ENCODE measurements at places on chromosomes 2 and 18.

- no peak for DNase-seq
Measured at GRCh38 chr2:109436610-109437225, 177.0 kb downstream of the SEPTIN10 start.

DNA sequence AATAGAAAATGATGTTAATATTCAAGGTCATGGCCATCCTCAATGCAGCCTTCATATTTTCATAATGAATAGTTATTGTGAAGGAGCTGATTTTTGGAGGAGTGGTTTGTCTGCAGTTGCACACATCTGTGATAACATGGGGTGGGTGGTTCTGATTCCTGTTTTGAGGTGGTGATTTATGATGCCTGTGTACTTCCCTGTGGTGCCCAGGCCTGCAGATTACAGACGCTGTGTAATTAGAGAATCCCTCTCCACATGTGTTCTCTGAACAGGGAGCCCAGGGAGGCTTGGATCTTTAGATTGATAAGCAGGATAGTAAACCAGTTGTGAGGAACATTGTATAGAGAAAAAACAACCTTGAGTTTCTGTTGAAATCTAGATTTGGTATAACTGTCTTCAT lies 117.5 kb downstream of the AGAP1 start:
- no peak for DNase-seq

GRCh38 chr2:108348816-108349570 lies 28.8 kb upstream of the SULT1C4 start:
- DNase-seq, result no peak

GRCh38 chr2:24842081-24843050 lies 49.1 kb downstream of the CENPO start:
- DNase-seq, result no peak

- no peak for DNase-seq
Measured at GRCh38 chr18:48562075-48562474, 23.2 kb downstream of the CTIF start.

DNA sequence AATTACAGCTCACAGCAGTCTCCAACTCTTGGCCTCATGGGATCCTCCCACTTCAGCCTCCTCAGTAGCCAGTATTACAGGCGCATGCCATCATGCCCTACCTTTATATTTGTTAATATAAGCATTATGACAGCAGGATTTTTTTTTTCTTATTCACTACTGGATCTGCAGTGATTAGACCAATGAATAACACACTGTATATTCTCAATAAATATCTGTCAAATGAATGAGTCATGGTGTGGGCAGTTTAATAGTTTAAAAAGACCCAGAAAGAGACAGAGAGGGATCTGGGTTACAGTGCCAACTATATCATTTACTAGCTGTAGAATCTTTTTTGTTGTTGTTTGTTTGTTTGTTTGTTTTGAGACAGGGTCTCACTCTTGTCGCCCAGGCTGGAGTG lies 62.4 kb upstream of the LTBP1 start:
- no peak for DNase-seq

- no peak for DNase-seq
Measured at GRCh38 chr2:127661949-127662510, 13.3 kb downstream of the LIMS2 start.

GRCh38 chr18:45566025-45566740 lies 49.1 kb upstream of the SLC14A2 start:
- DNase-seq, result no peak

DNA sequence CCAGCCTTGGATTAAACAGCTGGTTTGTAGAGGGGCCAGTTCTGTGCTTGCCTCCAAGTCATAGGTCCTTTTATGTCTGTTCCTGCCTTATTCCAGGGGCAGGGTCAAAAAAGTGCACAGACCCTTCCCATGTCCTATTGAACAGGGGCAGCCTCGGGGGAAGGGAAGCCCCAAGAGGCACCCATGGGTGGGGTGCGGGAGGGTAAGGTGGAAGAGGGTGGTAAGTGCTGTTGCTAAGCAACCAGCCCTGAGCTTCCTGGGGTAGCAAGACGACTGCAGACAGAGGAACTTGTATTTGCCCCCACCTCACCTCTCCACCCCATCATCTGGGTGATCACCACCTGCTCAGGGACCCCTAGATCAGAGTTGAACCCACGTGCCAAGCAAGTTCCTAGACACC lies 7.7 kb downstream of the DNMT3A start:
- no peak for DNase-seq

DNA sequence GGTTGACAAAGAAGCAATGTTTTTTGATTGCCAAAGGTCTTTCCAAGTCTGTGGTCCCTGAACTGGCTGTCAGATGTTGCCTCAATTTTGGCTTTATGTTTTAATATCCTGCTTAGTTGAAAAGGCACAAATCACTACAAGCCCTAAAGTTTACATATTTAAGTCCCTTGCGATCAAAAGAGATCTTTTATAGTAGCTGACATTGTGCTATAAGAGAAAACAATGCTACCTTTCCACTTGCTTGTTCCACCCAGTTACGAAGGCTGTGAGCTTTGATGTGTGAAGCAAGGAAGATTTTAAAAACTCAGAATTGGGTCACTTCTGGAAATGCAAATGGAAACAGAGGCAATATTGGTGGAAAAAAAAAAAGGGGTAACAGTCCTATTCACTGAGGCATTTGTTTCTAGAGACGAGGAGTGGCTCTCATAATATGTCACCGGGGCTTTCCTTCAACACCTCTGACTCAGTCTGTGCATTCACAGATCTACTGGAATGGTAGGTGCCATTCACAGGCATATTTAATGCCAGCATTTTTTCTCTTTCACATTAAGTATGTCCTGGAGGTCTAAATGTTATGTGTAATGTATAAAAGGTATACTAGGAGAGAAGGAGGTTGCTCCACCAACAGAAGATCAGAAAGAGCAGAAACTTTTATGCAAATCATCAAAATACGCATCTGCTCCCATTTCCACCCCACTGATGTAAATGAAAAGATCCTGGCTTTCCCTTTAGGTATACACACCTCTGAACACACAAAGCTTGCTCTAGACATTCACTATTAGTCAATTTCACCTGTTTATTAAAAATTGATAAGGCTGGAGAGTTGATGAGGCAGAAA lies 91.8 kb downstream of the TGIF1 start:
- no peak for DNase-seq

- DNase-seq, result no peak
Measured at GRCh38 chr2:9260464-9260918, 53.9 kb downstream of the ASAP2 start.

DNA sequence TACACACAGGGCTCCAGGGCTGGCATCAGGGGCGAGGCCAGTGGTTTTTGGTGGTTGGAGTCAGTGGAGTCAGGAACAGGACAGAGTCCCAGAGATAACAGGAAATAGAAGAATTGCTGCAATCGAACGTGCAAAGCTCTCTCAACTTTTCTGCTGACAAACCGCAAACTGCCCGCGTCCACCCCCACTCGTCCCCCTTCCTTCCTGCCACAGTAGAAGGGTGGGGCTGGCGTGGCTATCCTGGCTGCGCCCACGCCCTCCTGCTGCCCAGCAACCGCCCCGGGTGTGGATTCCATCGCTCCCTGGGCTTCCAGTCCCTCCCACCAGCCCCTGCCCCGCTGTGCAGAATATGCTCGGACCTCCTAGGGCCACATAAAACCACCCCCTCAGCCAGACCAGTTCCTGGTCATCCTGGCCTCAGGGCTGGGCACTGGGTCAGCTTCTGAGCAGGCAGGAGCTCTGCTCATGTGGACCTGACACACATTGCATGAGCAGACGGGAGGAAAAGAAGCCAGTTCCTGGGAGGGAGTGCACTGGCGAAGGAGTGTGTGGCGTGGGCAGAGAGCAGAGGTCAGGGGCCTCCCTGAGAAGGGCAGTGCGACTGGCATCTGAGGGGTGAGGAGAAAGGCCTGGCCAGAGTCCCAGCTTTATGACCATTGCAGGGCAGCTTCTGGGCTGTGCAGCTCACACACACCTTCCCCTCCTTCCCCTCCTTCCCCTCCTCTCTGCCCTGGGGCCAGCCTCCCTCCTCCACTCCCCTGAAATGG lies 85.4 kb upstream of the ATG16L1 start:
- DNase-seq, result no peak

DNA sequence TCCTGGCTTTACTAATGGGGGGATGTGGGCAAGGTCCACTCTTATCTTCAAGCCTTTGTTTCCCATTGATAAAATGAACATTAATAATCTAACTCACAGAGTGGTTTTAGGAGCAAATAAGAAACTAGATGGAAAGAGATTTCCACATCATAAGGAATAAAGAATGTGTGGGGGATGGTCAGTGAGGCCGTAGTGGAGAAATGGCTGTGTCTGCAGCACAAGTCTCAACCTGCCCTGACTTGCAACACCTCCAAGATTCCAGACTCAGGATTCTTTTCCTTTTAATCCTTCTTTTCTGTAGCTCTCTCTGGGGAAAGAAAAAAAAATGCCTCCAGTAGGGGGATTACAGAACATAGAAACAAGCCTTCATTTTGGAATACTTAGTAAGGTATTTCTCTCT lies 124.2 kb upstream of the MEX3C start:
- DNase-seq, result no peak

- no peak for DNase-seq
Measured at GRCh38 chr18:22813648-22814328, 119.3 kb upstream of the RBBP8 start.

DNA sequence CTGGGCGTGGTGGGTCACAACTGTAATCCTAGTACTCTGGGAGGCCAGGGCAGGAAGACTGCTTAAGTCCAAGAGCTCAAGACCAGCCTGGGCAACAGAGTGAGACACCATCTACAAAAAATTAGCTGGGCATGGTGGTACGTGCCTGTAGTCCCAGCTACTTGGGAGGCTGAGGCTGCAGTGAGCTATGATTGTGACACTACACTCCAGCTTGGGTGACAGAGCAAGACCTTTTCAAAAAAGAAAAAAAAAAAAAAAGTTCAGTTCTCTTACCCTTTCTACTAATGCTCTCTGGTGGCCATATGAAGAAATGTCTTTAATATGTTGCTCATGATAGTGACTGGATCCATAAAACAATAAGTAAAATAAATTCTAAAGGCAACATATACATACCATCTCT lies 14.9 kb downstream of the TYW5 start:
- DNase-seq, result no peak

DNA sequence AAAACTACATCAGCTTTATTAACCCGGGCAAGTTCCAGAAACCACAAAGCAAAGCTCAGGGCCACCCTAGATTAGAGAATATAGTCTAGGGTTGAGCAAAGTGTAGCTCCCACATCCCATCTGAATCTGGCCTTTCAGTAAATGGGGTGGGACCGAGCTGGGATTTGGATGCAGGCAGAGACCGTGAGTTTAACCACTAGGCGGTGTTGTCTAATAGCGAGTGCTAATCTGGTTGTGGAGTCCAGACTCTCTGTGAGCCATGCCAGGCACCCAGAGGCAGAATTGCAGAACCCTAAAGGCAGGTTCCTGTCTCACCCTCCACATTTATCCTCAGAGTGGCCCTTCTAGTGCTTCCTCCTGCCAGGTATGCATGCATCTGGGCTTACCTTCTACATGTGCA lies 435.9 kb downstream of the TSN start:
- no peak for DNase-seq

DNA sequence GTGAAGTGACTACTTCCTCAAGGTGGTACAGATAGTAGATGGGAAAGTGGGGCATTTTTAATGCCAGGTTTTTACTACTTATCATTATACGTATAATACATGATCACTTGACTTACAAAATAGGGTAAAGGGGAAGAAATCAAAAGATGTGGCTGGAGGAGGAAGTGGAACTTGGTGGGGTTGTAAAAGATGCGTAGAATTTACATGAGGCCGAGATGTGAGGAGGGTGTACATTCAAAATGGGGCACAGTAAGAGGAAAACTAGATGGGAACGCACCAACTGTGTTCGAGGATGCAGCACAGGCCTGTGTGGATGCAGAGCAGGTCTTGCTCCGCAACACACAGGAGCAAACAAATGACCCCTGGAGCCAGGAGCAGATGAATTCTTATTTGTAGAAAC lies 403.3 kb downstream of the TXNL1 start:
- DNase-seq, result no peak

GRCh38 chr2:144937910-144938709 lies 418.2 kb upstream of the ZEB2 start:
- DNase-seq, result no peak
